ENCODE measurements at places on chromosomes 16 and 17. TPM values are rescaled to one million over a fixed set of nuclear protein-coding genes. Genes with fewer than 3 reads are reported as not detected.

The LGALS3BP gene
- total RNA-seq, result 129 TPM

The TNK1 gene
- total RNA-seq, result 2.4 TPM

The C17orf113 gene
- 7.9 TPM for total RNA-seq

The USB1 gene
- 21.2 TPM for total RNA-seq

The CD300LB gene
- total RNA-seq, result 0.71 TPM

The SLC22A31 gene
- not detected for total RNA-seq

Measured in camera-type eye (tissue), 1 donor.